D721Med (cell line): ENCODE measurements at places on chromosomes 6 and 20.

GRCh38 chr20:33022289-33022688 is 9.2 kb upstream of the BPIFB6 start:
- no peak for DNase-seq

- no peak for DNase-seq
Measured at GRCh38 chr6:33740204-33740608, 6.5 kb downstream of the IP6K3 start.

GRCh38 chr6:134389129-134389528 is 71.2 kb upstream of the SGK1 start:
- DNase-seq = no peak

- no peak for DNase-seq
Measured at GRCh38 chr6:138219398-138219797, 1.1 kb upstream of the PBOV1 start.

DNA sequence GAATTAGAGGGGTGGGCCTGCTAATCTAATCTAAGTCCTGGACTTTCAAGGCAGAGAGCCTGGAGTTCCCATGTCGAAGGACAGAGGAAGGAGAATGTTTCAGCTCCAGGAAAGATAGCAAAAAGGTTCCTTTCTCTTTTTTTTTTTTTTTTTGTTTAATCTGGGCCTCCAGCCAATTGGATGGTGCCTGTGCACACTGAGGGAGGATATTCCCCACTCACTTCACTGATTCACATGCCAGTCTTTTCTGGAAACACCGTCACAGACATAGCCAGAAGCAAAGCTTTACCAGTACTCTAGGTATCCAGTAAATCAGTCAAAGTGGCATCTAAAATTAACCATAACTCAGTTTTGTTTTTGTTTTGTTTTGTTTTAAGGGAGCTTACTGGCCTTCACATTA is 721.1 kb downstream of the TENT5A start:
- no peak for DNase-seq

- DNase-seq = no peak
Measured at GRCh38 chr6:133408543-133408942, 167.4 kb downstream of the EYA4 start.

DNA sequence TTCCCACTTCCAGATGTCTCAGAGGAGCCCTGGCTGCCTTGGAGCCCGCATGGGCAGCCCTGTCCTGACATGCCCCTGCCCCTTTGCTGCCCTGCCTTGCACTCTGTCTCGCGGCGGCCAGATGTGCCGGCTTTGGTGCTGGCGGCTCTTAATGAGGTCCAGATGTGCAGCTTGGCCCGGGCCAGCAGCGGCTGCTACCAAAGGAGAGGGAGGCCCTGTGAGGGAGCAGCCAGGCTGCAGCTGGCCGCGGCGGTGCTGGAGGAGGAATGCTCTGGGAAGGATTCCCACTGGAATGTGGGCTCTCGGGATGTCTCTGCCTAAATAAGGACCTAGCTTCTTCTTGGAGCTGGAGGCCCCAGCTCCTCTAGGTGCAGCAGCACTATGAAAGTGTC is 72.4 kb downstream of the FGD2 start:
- no peak for DNase-seq

- DNase-seq = no peak
Measured at GRCh38 chr6:111764238-111765175, 108.7 kb downstream of the FYN start.

GRCh38 chr6:170125456-170126300 is 165.2 kb downstream of the DLL1 start:
- DNase-seq = no peak

GRCh38 chr6:25968769-25969168 is 6.2 kb downstream of the TRIM38 start:
- DNase-seq = no peak

DNA sequence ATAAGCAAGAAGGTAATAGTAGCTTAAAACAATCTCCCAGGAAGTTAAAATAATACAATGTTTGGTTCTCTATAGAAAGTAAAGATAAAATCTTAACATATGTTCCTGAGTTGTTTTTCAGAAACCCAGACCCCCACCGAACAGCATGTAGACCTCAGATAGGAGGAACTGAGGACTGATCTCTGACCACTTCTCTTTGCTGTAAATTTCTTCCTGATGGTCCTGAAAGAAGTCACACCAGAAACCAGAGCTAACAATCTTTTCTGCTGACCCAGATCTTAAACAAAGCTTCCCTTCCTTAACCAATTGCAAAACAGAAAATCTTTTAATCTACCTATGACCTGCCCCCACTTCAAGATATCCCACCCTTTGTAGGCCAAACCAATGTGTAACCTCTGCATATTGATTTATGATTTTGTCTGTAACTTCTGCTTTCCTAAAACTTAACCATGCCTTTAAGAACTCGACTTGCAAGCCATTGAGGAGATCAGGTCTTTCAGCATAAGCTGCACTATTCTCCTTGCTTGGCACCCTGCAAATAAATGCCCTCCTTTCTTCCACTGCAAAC is 21.9 kb upstream of the BEND6 start:
- DNase-seq = no peak

DNA sequence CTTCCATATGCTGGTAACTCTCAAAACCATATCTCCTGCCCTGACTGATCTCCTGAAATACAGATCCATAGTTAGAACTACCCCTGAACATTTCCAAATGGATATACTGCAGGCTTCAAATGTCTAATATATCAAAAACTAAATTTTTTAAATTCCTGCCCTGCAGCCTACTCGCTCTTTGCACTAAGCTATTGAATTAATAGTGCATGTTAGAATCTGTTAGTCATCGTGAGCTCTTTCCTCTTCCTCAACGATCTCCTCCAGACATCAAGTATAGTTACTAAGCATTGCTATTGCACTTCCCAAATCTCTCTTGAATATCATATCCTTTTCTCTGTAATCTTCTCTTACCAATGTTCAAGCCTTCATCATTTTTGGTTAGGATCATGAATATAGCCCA is 26.0 kb upstream of the RSPO3 start:
- DNase-seq = no peak

GRCh38 chr6:117555882-117556498 is 46.3 kb downstream of the GOPC start:
- no peak for DNase-seq

DNA sequence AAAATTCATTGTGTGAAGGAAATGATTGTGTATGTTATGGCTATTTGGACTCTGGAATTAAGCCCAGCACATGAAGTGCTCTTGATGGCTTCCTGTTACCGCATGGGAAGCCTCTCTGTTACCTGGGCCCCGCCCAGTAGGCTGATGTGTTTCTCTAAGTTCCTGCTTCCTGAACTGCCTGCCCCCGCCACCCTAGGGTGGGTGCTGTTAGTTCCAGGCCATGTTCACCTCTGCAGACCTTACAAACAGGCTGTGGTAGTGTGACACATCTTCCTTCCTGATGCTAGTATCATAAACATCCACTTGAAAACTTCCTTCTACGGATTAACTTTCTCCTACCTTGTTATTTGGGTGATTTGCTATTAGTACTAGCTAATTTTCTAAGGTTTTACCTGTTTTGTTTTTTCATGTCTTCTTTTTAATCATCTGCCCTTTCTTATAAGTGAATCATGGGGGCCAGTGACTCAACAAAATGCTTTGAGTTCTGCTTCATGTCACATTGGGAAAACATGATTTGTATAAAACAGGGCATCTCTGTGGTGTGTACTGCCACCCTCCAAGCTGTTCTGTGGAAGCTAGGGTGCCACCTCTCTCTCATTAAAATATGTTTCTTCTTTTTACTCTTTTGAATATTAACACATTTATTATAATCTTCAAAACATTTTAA is 40.6 kb downstream of the SH3BGRL2 start:
- DNase-seq = no peak

- DNase-seq = no peak
Measured at GRCh38 chr20:23691675-23692074, 2.8 kb upstream of the CST4 start.
